ENCODE measurements at places on chromosomes 5 and 9. TPM values are rescaled to one million over a fixed set of nuclear protein-coding genes. Genes with fewer than 3 reads are reported as not detected.

The CRB2 gene
- total RNA-seq = not detected

The MYORG gene
- total RNA-seq = 3.9 TPM

The MEGF10 gene
- 0.16 TPM for total RNA-seq

The ADAMTSL2 gene
- under 0.01 TPM for total RNA-seq

The ADAMTS16 gene
- not detected for total RNA-seq

The DMRT3 gene
- total RNA-seq = not detected

The ANKRD18B gene
- 0.49 TPM for total RNA-seq

The UBTD2 gene
- total RNA-seq = 22.8 TPM

The KCNIP1 gene
- 0.32 TPM for total RNA-seq

The IRX2 gene
- not detected for total RNA-seq

The TXNDC8 gene
- not detected for total RNA-seq

The LCN1 gene
- total RNA-seq = not detected

The EGFLAM gene
- total RNA-seq = 0.49 TPM

The HOMER1 gene
- total RNA-seq = 12.0 TPM

The PCDHB11 gene
- total RNA-seq = 0.16 TPM

The IL3 gene
- not detected for total RNA-seq

The ANKRD55 gene
- total RNA-seq = 0.49 TPM

The SLC45A2 gene
- not detected for total RNA-seq

The EFNA5 gene
- 53.3 TPM for total RNA-seq

The IFNA13 gene
- total RNA-seq = not detected

The RHOBTB3 gene
- total RNA-seq = 41.9 TPM

The TAF11L5 gene
- total RNA-seq = not detected

The HSPA4 gene
- 55.2 TPM for total RNA-seq

The SLC34A1 gene
- total RNA-seq = not detected

The GRXCR2 gene
- not detected for total RNA-seq

The PCDHGA10 gene
- total RNA-seq = 2.1 TPM

The TLX3 gene
- not detected for total RNA-seq

The ZBTB6 gene
- 7.4 TPM for total RNA-seq

The SHOC1 gene
- not detected for total RNA-seq

The C9 gene
- 0.57 TPM for total RNA-seq

The NR2F1-AS1 gene
- total RNA-seq = 3.7 TPM

The LTC4S gene
- not detected for total RNA-seq

The FOXD4L4 gene
- 0.38 TPM for total RNA-seq

The SHISAL2B gene
- not detected for total RNA-seq

The TRMT10B gene
- 2.8 TPM for total RNA-seq

The GKAP1 gene
- 1.3 TPM for total RNA-seq

The C5orf63 gene
- total RNA-seq = 1.6 TPM

The PHYHD1 gene
- total RNA-seq = 0.44 TPM
